ENCODE measurements at places on chromosomes 12 and 14. TPM values are rescaled to one million over a fixed set of nuclear protein-coding genes. Genes with fewer than 3 reads are reported as not detected.

Gene SLC35F4
- total RNA-seq, result not detected

Gene HOXC9
- total RNA-seq, result not detected

Gene COX6A1
- total RNA-seq, result 474 TPM

Gene KRT74
- total RNA-seq, result not detected

Gene KRT2
- total RNA-seq, result not detected

Gene KIF26A
- 0.38 TPM for total RNA-seq

GRCh38 chr14:60163693-60164092, 1.5 kb downstream of the DHRS7 start:
- no peak for DNase-seq

- no peak for DNase-seq
Observed at GRCh38 chr14:98035396-98035795, 1236.6 kb downstream of the BCL11B start.

GRCh38 chr14:95273001-95273978, 46.4 kb downstream of the CLMN start:
- DNase-seq, result no peak

GRCh38 chr14:75234173-75235115, 44.2 kb upstream of the FOS start:
- DNase-seq, result no peak

GRCh38 chr12:127830065-127830460, 436.9 kb upstream of the TMEM132C start:
- no peak for DNase-seq

DNA sequence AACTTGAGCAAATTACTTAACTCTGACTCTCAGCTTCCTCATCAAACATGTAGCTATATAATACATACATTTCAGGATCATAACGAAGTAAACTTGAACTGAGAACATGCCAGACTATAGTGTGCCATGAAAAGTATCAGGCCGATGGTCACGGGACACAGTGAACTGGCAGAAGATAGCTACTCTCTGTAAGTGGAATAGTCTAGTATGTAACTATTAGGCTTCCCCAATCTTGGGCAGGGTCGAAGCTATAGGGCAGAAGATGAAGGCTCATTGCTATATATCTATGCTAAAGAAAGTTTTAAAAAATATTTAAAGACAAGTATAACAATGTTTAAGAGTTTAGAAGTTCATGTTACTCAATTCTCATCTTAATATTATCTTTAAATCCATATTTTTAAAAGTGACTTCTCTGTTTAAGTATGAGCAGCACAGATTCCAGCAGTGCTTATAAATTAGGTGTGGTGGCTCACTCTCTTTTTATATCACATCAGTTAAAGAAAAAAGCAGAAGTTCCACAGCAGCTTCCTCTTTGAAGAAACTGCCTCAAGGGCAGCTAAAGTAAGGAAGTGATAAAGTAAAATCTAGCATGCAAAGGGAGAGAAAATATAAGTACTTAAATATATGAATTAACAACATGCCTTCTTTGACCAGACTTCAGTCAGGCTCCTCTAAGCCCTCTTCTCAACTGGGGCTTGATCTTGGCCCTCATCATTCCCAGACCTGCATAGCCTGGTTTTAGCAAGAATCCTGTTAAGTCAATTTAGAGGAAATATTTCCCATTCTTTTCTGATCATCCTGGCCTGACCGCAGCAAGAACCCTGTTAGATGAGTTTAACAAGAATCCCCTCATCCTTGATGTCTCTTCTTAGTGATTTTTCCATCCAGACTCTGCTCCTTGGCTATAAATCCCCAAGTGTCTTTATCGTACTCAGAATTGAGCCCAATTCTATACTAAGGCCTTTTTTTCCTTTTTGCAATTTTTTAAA, 8.4 kb upstream of the GLIPR1 start:
- DNase-seq, result no peak
